Bone marrow (tissue), 2 donors: ENCODE measurements at places on chromosomes 4 and X.
A peak's percentile ranks its signal among the peaks of the same experiment; 100 is the strongest.

- no peak for DNase-seq
Observed at GRCh38 chr4:75881476-75881875, 20.8 kb downstream of the PPEF2 start.

DNA sequence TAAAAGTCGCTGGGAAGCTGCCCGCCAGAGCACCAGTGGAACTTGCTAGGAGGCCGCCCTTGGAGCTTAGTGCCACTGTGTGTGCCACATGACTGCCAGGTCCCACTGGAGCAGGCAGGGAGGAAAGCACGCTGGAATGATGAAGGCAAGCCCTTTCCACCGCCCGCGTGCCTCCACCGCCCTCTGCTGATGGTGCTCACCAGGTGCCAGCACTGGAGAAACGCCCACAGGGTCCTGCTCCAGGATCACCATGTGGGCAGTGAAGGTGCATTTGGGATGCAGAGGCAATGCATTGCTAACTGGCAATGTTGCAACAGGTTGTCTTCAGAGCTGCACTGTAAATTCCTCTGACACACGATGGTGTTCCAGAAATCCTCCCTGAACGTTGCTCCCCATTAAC, 76.3 kb downstream of the SHROOM2 start:
- no peak for DNase-seq

DNA sequence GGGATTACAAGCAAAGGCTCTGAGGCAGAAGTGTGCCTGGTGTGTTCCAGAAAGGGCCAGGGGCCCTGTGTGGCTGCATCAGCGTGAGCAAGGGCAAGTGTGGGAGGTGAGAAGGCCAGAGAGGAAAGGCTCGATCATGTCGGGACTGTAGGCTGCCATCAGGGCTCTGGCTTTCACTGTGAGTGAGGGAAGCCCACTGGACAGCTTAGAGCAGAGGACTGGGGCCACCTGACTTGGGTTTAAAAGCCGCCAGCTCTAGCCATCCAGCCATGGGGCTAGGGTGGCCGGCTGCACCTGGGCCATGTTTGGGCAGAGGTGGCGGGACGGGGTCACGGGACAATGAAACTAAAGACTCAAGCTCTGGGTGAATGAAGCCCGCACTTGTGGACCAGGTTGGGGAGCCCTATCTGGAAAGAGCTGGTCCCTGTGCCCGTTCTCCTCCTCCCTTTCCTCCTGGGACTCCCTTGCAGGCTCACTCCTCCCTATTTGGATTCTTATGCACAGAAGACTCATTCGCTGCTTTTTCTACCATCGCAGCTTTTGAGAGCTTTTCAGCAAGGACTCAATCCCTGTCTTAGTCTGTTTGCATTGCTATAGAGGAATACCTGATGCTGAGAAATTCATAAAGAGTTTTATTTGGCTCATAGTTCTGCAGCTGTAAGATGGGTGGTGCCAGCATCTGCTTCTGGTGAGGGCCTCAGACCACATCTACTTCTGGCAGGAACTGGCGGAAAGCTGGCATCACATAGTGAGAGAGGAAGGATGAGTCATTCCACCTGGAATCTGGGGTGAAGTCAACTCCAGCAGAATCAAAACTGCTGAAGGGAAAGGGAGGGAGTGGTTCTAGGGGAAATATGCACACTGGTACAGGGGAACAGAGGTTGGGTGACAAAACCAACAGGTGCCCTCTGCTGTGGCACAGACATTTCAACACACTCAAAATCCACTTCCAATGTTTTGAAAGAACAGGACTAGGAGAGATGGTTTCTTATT, 15.3 kb downstream of the CTAG1B start:
- no peak for DNase-seq

DNA sequence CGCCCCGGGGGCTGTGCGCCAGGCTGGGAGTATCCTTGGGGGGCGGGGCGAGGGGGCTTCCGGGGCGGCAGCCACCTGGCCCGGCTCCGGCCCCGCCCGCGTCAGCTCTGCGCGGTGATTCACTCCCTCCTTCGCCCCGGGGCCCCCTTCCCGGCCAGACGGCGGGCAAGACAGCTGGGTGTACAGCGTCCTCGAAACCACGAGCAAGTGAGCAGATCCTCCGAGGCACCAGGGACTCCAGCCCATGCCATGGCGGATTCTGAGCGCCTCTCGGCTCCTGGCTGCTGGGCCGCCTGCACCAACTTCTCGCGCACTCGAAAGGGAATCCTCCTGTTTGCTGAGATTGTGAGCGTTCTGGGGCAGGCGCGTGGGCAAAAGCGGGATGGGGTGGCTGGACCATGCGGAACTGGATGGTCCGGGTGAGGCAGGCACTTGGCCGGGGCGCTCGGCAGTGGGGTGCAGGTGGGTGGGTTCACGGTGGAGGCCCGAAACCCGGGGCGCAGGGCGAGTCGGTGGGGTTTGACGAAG, at the start of gene PLP2:
PLP2 (plus strand) TSS at position 147 of the 528 bp plus-strand sequence; CDS start at position 250, 103 bp downstream.
- DNase-seq = peak; percentile 7

DNA sequence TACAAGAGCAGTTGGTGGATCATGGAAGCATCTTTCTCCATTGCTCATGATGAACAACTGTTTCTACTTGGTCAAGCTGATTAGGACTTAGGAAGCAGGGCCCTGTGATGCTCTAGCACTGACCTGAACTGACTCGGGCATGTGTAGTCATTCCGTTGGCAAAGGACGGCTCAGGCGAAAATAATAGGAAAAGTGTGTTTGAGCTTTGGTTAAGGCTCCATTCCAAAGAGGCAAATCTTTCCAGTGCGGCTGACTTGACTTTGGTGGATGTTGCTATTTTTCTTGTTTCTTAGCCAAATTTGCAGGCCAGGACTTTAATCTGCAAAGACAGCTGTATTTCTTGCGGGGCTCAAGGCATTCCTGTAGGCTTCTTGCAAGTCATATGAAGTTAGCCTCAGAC, 39.5 kb downstream of the ZNF518B start:
- DNase-seq = no peak

GRCh38 chr4:66123190-66123589, 452.9 kb upstream of the EPHA5 start:
- DNase-seq = no peak

DNA sequence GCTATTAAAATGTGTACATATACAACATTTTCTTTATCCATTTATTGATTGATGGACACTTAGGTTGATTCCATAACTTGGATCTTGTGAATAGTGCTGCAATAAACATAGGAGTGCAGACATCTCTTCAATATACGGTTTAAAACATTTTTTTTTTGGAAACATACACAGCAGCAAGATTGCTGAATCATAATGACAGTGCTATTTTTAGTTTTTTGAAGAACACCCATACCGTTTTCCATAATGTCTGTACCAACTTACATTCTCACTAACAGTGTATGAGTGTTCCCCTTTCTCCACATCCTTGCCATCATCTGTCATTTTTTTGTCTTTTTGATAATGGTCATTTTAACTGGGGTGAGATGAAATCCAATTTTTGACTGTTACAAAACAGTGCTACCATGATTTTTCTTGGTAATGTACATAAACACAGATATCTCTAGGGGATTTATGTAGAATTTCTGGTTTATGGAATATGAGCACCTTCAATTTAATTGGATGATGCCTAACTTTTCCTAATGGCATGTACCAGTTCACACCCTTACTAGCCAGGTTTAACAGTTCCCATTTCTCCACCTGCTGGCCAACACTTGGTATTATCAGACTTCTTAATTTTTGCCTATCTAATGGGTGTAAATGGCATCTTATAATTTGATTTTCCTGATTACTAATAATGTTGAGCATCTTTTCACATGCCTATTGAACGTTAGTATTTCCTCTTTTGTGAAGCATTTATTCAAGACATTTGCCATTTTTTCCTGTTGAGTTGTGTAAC, 21.0 kb upstream of the TMSB15B start:
- DNase-seq = no peak

- DNase-seq = no peak
Observed at GRCh38 chr4:24856586-24856985, 56.3 kb downstream of the CCDC149 start.

GRCh38 chr4:8176547-8177399, 18.2 kb upstream of the ABLIM2 start:
- DNase-seq = no peak

GRCh38 chr4:132180020-132180427, 969.1 kb upstream of the PCDH10 start:
- no peak for DNase-seq

- no peak for DNase-seq
Observed at GRCh38 chr4:148810461-148810860, 368.2 kb upstream of the NR3C2 start.

DNA sequence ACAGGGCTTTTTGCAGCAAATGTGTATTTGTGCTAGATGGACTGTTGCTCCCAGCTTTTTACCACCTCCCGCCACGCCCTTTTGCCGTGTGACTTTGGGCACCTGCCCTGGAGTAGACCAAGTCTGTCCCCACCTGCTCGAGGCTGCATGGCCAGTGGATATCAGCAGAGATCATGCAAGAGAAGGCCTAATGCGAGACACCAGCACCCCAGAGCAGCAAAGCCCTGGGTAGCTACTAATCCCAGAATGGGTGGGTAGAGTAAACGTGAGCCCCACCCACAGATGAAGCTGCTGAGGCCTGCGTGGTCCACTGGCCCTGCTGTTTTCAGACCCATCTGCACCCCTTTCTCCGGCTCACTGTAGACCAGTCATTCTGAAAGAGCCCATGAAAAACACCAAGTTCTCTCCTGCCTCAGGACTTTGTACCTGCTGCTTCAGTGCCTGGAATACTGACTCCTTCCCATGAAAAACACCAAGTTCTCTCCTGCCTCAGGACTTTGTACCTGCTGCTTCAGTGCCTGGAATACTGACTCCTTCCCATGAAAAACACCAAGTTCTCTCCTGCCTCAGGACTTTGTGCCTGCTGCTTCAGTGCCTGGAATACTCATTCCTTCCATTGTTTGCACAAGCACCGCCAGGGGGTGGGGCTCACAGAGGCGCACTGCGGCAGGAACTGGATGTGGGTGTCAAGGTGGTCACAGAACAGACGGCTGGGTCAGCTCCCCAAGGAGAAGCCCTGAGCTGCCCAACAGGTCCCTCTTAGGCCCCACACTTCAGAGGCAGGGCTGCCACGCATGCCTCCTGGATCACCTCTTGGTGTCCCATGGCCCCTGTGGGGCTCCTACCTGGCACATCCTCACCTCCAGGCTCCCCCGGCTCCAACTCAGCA, 5.1 kb upstream of the TNIP2 start:
- DNase-seq = no peak

DNA sequence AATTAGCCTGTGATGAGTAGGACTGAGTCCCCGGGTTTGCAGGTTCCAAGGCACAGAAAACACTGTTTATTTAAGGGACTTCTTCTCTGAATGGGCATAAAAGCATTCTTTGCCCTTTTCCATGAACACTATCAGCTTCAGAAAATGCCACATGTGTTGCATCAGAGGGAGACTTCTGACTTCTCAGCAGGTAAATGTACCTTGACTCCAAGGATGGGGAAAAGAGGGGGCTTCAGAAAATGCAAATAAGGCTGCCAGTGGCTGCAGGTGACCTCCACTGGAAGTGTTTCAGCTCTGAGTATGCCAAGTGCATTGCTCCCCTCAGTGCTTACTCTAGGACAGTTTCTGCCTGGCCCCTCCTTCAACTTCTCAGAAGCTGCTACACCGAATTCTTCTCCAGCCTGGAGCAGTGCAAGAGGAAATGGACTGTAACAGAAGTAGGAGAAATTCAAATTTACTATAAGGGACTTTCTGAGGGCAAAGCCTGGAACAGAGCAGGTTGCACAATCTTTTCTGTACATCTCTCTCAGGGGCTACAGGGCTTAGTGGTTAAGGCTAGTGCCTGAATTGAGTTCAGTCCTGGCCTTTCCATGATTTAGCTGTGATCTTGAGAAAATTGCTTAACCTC, 233.2 kb downstream of the PTTG2 start:
- DNase-seq = no peak

DNA sequence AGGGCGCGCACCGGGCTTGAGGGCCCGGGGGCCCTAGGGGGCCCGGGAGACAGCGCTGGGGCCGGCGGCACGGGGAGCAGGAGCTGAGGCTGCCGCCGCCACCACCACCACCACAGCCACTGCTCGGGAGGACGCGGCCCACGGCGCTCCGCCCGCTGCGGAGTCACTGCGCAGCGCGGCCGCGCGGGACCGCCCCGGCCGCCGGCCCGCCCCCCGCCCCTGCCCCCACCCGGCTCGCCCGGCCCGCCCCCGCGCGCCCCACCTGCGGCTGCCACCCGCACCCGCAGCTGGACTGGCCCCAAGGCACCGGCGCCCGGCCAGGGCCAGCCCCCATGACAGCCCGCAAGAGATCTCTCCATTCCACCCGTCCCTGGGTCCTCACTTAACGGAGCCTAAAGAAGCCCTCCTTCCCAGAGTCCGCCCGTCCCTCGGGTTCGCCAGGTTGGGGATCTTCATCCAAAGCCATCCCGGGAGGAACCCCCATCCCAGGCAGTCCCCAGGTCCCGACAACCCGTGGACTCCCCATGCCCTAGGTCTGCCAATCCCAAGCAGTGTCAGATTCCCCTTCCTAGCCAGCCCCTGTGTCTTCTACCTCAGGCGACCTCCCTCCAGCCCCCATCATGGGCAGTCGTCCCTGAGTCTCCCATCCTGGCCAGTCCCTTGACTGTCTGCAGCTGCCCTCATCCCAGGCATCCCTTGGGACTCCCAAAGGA, 40.0 kb upstream of the IQSEC2 start:
- DNase-seq = no peak

GRCh38 chr4:189128341-189128740, 812.3 kb upstream of the FRG1 start:
- no peak for DNase-seq

GRCh38 chr4:126719852-126720251, 912.9 kb upstream of the INTU start:
- DNase-seq = no peak
